Activated naive CD4-positive, alpha-beta T cell treated with Interleukin-2 at 50 U/mL for 16 hours (primary cell): ENCODE measurements at places on chromosomes 7 and 10.

GRCh38 chr10:28769091-28769604 is 91.8 kb downstream of the BAMBI start:
- DNase-seq: no peak

DNA sequence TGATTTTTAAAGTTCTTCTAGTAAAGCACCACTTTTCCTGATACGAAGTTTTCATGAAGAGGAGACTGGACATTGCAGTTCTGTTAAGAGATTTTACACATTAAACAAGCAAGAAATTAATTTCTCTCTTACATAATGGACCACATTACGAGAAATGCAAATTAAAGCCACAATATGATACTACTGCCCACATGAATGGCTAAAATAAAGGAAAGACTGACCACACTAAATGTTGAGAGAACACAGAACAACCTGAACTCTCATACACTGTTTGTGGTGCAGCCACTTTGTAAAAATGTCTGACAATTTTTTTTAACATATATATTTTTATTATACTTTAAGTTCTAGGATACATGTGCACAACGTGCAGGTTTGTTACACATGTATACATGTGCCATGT is 44.0 kb upstream of the HERPUD2 start:
- no peak for DNase-seq

- DNase-seq: peak; percentile 7
These were observed 167.9 kb upstream of the PRSS1 start for GRCh38 chr7:142581341-142581740.

DNA sequence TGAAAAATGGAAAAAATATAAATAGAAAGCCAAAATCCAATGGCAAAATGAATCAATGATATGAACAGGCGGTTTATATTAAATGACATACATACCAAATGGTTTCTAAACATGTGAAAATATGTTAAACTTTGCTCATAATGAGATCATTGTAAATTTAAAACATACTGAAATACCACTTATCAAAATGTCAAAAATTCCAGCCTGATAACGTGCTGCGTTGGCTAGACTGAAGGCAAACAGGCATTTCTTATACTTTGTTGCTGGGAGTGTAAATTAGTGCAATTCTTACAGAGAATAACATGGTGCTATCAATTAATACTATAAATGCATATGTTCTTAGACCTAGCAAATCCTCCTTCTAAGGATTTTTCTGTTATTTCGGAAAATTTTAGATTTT is 225.8 kb upstream of the FAM3C start:
- DNase-seq: no peak

GRCh38 chr7:28217143-28217542 is 36.5 kb upstream of the JAZF1 start:
- DNase-seq: no peak

DNA sequence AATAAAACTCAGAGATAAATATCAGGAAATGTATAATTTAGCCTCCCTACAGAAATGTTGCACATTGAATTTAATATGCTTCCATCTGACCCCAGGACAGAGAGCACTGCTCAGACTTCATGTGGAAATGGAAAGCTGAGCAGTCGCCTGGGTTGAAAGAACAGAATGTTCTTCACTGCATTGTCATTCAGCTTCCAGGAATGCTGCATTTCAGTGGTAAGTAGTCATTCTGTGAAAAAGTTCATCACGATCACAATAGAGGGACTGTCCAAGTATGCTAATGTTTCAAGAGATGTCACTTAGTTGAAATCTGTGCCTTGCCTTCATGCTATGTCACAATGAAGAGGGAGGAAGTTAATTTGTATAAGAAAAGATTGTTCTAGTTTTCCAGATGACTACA is 147.3 kb downstream of the NRCAM start:
- DNase-seq: no peak

DNA sequence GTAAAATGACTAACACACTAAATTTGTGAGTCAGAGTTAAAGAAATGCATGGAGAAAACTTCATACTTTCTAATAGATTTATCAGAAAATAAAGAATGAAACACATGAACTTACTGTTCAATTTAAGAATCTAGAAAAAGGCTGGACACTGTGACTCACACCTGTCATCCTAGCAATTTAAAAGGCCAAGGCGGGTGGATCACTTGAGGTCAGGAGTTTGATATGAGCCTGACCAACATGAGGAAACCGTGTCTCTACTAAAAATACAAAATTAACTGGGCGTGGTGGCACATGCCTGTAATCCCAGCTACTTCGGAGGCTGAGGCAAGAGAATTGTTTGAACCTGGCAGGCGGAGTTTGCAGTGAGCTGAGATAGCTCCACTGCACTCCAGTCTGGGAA is 1106.2 kb upstream of the LRRN3 start:
- no peak for DNase-seq
